ENCODE measurements at places on chromosomes 1 and 21. TPM values are rescaled to one million over a fixed set of nuclear protein-coding genes. Genes with fewer than 3 reads are reported as not detected.

The FCRL6 gene
- total RNA-seq: 0.30 TPM

The AZIN2 gene
- total RNA-seq: 1.9 TPM

The ERO1B gene
- 3.6 TPM for total RNA-seq

The HSPA6 gene
- total RNA-seq: 0.30 TPM

The DMBX1 gene
- not detected for total RNA-seq

The FCRL4 gene
- total RNA-seq: not detected

The CRYBG2 gene
- total RNA-seq: under 0.01 TPM

The TFF3 gene
- total RNA-seq: not detected

The PPT1 gene
- 62.7 TPM for total RNA-seq

The ADGRL2 gene
- total RNA-seq: 50.0 TPM

The CHRNB2 gene
- total RNA-seq: not detected

The C1orf232 gene
- total RNA-seq: not detected

The LHX8 gene
- not detected for total RNA-seq

The ROR1 gene
- total RNA-seq: 12.7 TPM

The PRR9 gene
- not detected for total RNA-seq

The ARHGEF2 gene
- 86.9 TPM for total RNA-seq

The FNDC5 gene
- not detected for total RNA-seq

The ASCL5 gene
- not detected for total RNA-seq

The C1orf141 gene
- not detected for total RNA-seq

The CNIH3 gene
- total RNA-seq: 1.9 TPM

The ADAMTSL4 gene
- 0.30 TPM for total RNA-seq

The YRDC gene
- total RNA-seq: 21.4 TPM

The SPRR2E gene
- total RNA-seq: not detected

The SLC5A9 gene
- not detected for total RNA-seq

The CFHR2 gene
- not detected for total RNA-seq

The RAP1GAP gene
- not detected for total RNA-seq

The NGF gene
- not detected for total RNA-seq

The FCRLB gene
- 1.4 TPM for total RNA-seq

The TGFBR3 gene
- 3.6 TPM for total RNA-seq

The CFHR4 gene
- total RNA-seq: not detected

The FCRL1 gene
- total RNA-seq: not detected

The ENTREP3 gene
- 4.5 TPM for total RNA-seq

The RCSD1 gene
- total RNA-seq: 0.15 TPM

The UBASH3A gene
- total RNA-seq: not detected

The CFHR3 gene
- not detected for total RNA-seq

The GJB5 gene
- total RNA-seq: not detected

The ETV3L gene
- total RNA-seq: not detected

The CRYAA gene
- total RNA-seq: not detected

The SMIM1 gene
- not detected for total RNA-seq

The ADCY10 gene
- total RNA-seq: under 0.01 TPM

The NBPF20 gene
- 2.3 TPM for total RNA-seq

The ZNF697 gene
- 23.1 TPM for total RNA-seq

The GCSAML gene
- total RNA-seq: not detected

The SLFNL1 gene
- 0.46 TPM for total RNA-seq

The GJA9 gene
- not detected for total RNA-seq

The SZRD1 gene
- 22.7 TPM for total RNA-seq

The PLEKHN1 gene
- total RNA-seq: 0.30 TPM

The ERICH3 gene
- total RNA-seq: not detected

The CLIC6 gene
- total RNA-seq: not detected
